ENCODE measurements at places on chromosomes 4 and X. TPM values are rescaled to one million over a fixed set of nuclear protein-coding genes. Genes with fewer than 3 reads are reported as not detected.
A peak's percentile ranks its signal among the peaks of the same experiment; 100 is the strongest.

The UGT2B15 gene
- 0.57 TPM for total RNA-seq

DNA sequence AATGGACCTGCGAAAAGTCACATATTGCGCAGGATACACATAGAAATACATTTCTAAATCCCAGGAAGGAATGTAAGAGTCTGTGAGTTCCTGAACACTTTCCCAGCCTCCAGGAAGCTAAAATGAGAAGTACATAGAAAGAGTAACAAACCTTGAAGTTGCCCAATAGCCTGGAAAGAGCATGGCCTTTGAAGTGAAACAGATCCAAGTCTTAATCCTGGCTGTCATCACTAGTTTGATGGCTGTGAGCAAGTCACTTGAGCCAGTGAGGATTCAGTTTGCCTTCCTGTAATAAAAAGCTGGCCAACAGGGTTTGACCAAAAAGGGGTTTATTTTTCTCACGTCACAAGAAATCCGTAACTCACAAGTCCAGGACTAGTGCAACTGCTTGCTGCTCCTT, 69.8 kb downstream of the ARHGEF38 start:
- no peaks in the 10 kb centered on the region for H3K4me1 ChIP-seq
- H3K27ac ChIP-seq, result no peak overlapping the region
- no peak overlapping the region for H3K4me3 ChIP-seq
- DNase-seq, result no peak
- H3K27me3 ChIP-seq, result no peaks in the 10 kb centered on the region

The GAB1 gene
- 33.5 TPM for total RNA-seq

DNA sequence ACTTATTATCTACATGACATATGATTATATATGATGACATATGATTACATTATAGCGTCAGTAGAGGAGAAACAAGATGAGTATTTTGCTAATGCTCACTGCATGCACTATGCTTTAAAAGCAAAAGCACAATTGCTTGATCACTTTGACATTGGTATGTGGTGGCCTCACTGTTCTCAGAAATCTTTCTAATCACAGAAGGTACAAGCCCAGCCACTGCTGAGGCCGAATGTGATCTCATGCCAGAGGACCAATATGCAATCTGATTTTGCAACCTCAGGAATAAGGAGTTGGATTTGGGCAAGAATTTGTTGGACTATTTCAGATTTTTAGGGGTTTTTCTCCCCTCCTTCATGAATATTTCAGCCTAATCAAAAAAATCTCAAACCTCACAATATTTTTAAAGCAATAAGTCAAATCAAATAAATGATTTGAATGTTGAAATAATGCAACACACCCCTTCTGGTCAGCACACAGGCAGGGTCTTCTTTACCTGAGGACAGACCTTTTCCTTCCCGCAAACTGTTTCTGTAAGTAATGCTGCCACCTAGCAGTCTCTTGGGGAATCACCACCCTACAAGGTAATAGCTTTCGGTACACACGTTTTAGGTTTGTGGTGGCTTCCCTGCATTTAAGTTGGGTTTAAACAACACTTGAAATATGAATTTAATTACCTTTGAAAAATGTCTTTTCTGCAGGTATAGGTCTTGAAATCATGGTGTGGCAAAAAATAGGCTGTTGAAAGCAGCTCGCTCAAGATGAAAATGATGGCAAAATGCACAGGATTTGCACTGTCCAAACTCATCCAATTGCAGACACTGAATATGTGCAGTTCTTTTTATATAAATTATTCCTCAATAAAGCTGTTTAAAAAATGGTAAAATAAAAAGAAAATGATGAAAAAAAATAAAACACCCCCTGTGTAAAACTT, 4.8 kb upstream of the CXCL13 start:
- peaks cover 3% of the 10 kb centered on the region for H3K4me1 ChIP-seq
- H3K36me3 ChIP-seq, result no peaks in the 10 kb centered on the region
- DNase-seq, result peak; percentile 13

- no peaks in the 10 kb centered on the region for H3K36me3 ChIP-seq
- H3K27ac ChIP-seq, result peak overlapping the region; percentile 39
- no peak for DNase-seq
- no peaks in the 10 kb centered on the region for H3K4me1 ChIP-seq
- H3K27me3 ChIP-seq, result no peaks in the 10 kb centered on the region
- H3K4me3 ChIP-seq, result no peak overlapping the region
Measured at GRCh38 chrX:43373032-43373431, 283.1 kb upstream of the MAOA start.

- H3K4me3 ChIP-seq, result no peak overlapping the region
- H3K27ac ChIP-seq, result no peak overlapping the region
- no peak for DNase-seq
- H3K4me1 ChIP-seq, result peaks cover 4% of the 10 kb centered on the region
- H3K27me3 ChIP-seq, result peaks cover 54% of the 10 kb centered on the region
- H3K36me3 ChIP-seq, result no peaks in the 10 kb centered on the region
Measured at GRCh38 chr4:80306260-80306659, 29.3 kb upstream of the CFAP299 start.

- DNase-seq, result no peak
- no peaks in the 10 kb centered on the region for H3K27me3 ChIP-seq
- peaks cover 9% of the 10 kb centered on the region for H3K4me1 ChIP-seq
- no peak overlapping the region for H3K4me3 ChIP-seq
Measured at GRCh38 chr4:152415980-152416379, 119.9 kb downstream of the FBXW7 start.

- H3K27me3 ChIP-seq, result no peaks in the 10 kb centered on the region
- H3K4me1 ChIP-seq, result peaks cover 44% of the 10 kb centered on the region
- H3K36me3 ChIP-seq, result no peaks in the 10 kb centered on the region
Measured at GRCh38 chr4:104591510-104591911, 96.8 kb upstream of the CXXC4 start.

DNA sequence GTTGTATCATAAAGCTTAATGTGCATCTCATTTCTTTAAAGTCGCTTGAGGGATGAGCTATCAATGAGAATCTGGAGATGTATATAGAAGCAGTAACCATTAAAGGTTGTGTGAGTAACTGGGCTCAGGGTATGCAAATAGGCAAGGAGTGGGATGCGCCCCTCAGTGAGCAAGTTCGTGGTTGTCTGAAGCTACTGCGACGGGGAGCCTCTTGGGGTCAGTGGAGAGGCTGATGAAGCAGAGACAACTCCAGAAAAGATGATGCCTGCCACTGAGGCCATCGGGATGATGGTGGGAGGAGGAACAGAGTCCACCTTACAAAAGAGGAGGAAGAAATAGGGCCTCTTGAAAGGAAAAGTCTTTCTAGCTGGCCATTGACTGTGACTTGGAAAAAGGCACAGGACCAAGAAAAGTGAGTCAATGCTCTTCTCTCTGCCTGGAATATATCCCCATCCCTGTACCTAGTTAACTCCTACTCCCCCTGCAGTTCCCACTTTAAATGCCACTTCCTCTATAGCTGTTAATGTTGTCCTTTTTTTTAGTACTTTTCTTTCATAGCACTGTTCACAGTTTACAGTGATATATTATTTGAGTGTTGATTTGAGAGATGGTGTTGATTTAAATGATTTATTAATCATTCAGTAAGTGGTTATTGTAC, 51.4 kb upstream of the LSM6 start:
- no peaks in the 10 kb centered on the region for H3K36me3 ChIP-seq
- no peak for DNase-seq
- no peaks in the 10 kb centered on the region for H3K4me1 ChIP-seq
- no peak overlapping the region for H3K27ac ChIP-seq
- H3K4me3 ChIP-seq, result no peak overlapping the region

DNA sequence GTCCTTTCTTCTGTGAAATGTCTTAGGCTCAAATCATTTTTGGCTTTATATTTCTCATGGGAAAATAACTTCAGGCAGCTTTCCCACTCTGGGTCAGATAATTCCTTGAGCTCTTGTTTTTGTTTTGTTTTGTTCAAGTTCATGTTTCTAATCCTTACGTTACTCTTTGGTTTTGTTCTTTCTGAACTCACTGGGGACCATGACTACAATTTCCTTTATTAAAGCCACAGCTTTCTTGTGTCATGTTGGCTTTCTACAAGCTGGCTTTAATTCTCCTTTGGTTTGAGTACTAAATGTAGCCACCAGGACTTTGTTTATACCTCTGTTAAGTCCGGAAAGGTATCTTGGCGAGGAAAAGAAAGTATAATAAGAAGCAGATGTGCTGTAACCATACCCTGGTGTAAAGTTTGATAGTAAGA, 30.8 kb upstream of the ANXA3 start:
- H3K27me3 ChIP-seq, result no peaks in the 10 kb centered on the region
- peaks cover 1% of the 10 kb centered on the region for H3K4me1 ChIP-seq
- no peak for DNase-seq

The CCDC158 gene
- total RNA-seq, result not detected

The UGT2B11 gene
- total RNA-seq, result 0.93 TPM

The DDX53 gene
- total RNA-seq, result not detected

DNA sequence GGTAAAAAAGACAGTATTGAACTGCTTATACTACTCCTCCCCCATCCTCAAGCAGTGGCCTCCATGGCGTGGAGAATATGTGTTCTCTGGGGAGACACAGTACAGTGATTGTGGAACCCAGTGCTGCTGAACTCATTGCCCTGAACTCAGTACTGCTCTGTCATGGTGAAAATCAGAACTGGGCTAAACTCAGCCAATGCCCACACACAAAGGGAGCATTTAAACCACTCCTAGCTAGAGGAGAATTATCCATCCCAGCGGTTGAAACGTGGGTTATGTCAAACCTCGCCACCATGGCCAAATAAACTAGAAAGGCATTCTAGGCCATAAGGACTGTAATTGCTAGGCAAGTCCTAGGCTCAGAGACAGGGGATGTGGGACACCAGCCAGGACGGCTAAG, 131.8 kb downstream of the SPOCK3 start:
- peaks cover 3% of the 10 kb centered on the region for H3K4me1 ChIP-seq
- no peak overlapping the region for H3K27ac ChIP-seq
- DNase-seq, result no peak
- H3K36me3 ChIP-seq, result no peaks in the 10 kb centered on the region
- no peaks in the 10 kb centered on the region for H3K27me3 ChIP-seq

The NWD2 gene
- 0.05 TPM for total RNA-seq

- no peak overlapping the region for H3K4me3 ChIP-seq
- peaks cover 15% of the 10 kb centered on the region for H3K4me1 ChIP-seq
- no peaks in the 10 kb centered on the region for H3K36me3 ChIP-seq
- H3K27me3 ChIP-seq, result no peaks in the 10 kb centered on the region
- H3K27ac ChIP-seq, result no peak overlapping the region
- no peak for DNase-seq
Measured at GRCh38 chrX:70172221-70172620, 5.1 kb upstream of the DGAT2L6 start.

DNA sequence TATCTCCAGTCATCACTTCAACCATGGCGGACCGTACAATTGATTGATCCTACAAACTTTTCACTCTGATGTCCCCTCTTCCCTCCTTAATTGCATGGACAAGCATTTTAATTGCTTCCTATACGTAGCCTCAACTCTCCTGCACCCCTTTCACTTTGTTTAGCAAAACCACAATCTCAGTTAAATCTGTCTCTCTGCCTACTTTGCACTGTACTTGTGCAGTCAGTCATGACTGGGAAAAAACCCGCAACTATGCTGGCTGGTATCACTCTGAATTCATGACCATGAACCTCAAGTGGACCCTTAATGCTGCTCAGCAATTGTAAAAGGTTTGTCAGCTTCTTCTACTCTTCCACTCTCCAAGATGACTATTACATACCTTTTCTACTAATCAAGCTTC, 51.7 kb upstream of the AFF2 start:
- H3K4me3 ChIP-seq, result no peak overlapping the region
- no peak overlapping the region for H3K27ac ChIP-seq
- peaks cover 3% of the 10 kb centered on the region for H3K27me3 ChIP-seq
- DNase-seq, result no peak

DNA sequence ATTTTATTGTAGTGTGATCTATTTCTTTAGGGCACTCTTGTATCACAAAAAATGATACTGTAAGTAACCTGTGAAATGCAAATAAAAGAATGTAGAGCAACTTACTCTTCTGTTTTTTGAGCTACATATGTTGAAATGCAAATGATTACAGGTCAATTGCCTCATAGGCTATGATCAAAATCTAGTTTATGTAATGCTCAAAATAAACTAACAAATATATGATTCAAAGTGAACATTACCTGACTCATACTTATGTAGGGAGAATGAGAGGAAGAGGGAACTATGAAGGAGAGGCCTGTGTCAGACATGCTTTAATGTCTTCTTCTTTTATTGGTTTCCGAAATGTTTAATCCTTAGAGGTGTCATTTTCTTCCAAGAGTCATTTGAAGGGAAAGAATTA, 5.0 kb upstream of the RPS6KA3 start:
- no peak for DNase-seq
- H3K27me3 ChIP-seq, result no peaks in the 10 kb centered on the region
- peaks cover 9% of the 10 kb centered on the region for H3K4me1 ChIP-seq
- no peaks in the 10 kb centered on the region for H3K36me3 ChIP-seq

The HMX1 gene
- total RNA-seq, result 0.87 TPM

- H3K4me3 ChIP-seq, result no peak overlapping the region
- no peak overlapping the region for H3K27ac ChIP-seq
- no peak for DNase-seq
Measured at GRCh38 chrX:23854122-23854521, 53.6 kb downstream of the APOO start.

- no peak overlapping the region for H3K4me3 ChIP-seq
- no peaks in the 10 kb centered on the region for H3K27me3 ChIP-seq
- no peaks in the 10 kb centered on the region for H3K36me3 ChIP-seq
- peak overlapping the region; percentile 1 for H3K27ac ChIP-seq
- H3K4me1 ChIP-seq, result peaks cover 6% of the 10 kb centered on the region
- DNase-seq, result no peak
Measured at GRCh38 chr4:168440442-168441264, 39.6 kb downstream of the DDX60L start.

DNA sequence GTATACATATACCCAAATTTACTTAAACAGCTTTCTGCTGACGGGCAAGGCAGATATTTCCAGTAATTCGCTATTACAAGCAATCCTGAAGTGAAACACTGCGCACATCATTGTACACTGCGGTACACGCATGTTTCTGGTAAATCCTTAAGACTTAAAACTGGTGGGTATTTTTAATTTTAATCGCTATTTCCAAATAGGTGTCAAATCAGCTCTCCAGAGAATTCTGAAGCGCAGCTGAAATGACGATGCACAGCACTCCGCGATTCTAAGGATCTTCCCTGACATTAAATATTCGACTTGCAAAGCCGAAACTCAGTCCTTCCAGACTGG, 361 bp downstream of the TMEM128 start:
- peaks cover 3% of the 10 kb centered on the region for H3K27me3 ChIP-seq
- peak overlapping the region; percentile 99 for H3K27ac ChIP-seq
- H3K4me1 ChIP-seq, result peaks cover 14% of the 10 kb centered on the region
- H3K36me3 ChIP-seq, result peaks cover 9% of the 10 kb centered on the region

DNA sequence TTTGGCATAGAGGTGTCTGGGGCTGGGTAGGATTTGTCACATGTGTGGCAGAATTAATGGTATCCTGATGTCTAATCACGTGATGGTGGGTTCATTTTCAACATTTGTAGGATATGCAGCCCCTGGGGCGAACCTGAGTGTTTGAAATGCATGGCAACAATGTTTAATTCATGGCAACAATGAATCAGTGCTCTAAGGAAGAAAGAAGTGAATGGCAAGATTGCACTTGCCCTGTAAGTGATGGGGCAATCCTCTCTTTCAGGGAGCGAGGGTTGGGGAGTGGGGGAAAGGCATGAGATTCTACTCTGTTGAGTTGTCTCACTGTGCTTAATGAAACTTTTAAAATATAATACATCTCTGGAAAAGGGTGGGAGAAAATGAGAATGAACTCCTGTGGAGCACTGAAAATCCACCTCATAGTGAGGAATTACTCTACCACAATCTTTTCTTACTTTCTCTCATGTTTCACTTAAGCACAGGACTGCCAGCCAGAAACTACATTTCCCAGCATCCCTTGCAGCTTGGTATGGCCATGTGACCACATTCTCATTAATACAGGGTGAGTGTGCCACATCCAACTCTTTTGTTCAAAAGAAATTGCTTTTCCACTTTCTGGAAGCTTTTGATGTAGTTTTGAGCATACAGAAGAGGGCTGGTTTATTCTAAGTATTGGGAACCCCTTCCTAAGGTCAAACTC, 64.0 kb upstream of the PGM2 start:
- H3K27ac ChIP-seq, result peak overlapping the region; percentile 64
- H3K4me3 ChIP-seq, result no peak overlapping the region
- H3K36me3 ChIP-seq, result no peaks in the 10 kb centered on the region
- H3K27me3 ChIP-seq, result no peaks in the 10 kb centered on the region

Data from progenitor cell of endocrine pancreas (in vitro differentiated cells).